Retina (tissue), 1 donor: ENCODE measurements at places on chromosomes 1 and 21.
A peak's percentile ranks its signal among the peaks of the same experiment; 100 is the strongest.

GRCh38 chr1:16018749-16019643 lies 1.2 kb upstream of the HSPB7 start:
- no peak for DNase-seq

- no peak for DNase-seq
Observed at GRCh38 chr1:67485046-67485811, 55.0 kb upstream of the SERBP1 start.

DNA sequence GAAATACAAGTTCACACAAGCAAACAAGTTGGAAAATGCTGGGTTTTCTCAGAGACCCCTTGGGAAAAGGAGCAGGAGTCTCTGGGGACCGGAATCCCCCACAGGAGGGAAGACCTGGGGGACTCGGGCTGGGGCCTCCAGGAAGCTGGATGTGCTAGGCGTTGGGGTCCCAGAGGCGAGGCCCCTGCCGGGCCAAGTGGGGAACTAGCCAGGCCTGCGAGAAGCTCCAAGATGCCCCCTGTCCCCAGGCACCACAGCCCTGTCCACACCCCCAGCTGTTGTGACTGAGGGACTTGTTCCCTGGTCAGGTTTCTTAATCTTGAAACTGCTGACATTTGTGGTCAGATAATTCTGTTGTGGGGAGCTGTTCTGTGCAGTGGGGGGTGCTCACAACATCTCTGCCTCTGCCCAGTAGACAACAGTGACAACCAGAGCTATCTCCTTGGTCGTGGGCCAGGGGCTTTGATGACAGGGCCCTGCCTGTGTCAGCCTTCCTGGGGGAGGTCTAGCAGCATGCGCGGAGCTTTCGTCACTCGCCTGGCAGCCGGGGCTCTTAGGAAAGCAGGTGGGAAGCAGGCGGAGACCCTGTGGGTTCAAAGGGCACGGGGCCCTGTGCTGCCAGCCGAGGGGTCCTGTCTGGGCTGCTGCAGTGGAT lies 126.4 kb upstream of the ARHGEF16 start:
- no peak for DNase-seq

DNA sequence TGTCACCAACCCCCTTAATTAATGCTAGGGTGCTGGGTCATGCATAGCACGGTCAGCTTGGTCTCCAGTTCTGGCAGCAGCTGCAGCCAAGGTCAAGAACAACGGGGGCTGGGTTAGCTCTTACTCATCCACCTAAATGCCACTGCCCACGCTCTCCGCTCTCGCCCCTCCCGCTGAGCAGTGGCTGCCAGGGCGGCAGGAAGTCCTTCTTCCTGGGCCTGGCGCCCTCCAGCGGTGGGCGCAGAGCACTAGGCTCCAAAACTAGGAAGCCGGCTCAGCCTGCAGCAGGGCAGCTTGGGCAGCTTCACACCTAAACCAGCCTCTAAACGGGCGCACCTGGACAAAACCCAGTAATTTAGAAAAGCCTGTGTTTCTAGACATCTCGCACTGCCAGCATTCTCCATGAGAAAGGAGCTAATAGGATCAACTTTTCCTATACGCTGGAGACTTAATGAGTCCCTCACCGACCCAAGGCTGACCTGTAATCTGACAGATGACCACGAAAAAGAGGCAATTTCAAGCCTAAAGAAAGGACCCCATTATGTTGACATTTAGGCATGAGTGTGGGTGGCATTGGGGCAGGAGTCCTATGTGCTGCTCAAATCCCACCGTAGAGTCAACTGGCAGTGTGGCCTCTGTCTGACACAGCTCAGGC lies 78.4 kb upstream of the LRRN2 start:
- DNase-seq: peak; percentile 82

DNA sequence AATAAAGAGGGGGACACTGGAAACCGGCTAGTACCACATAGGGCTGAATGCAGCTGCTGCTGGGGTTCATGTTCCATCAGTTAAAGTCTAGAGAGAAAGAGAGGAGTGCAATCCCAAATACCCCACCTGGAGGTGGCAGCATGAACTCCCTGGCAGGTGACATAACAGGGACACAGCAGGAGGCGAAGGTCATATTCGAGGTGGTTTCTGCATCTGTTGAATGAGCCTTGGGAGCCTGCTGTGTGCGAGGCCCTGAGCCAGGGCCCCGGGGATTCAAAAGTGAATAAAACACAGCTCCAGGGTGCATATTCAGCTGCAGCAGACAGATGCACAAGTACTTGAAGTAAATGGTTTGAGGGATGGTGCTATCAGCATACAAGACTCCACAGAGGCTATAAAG lies 456.8 kb downstream of the SETD4 start:
- DNase-seq: no peak

DNA sequence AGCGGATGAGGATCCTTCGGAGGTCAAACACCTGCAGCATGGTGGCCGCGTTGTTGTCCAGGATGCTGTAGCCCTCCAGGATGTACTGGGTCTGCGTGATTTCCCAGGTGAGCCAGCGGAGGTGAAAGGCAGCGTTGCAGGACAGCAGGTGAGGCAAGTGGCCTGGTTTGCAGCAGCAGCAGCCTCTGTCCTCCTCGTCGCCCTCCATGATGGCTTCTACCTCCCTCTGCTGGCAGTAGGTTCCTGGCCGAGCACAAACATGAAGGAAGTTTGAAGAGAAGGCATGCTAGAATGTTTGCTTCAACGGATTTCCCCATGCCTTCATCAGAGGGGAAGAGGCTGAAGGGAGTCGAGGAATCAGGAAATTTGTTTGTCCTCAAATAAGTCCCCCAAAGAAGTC lies 74.7 kb downstream of the NTPCR start:
- peak; percentile 44 for DNase-seq
